Stimulated activated CD8-positive, alpha-beta memory T cell treated with anti-CD3 and anti-CD28 coated beads, Interleukin-15, amount 100 ng/mL, for 1 hour (primary cell): ENCODE measurements at places on chromosomes 3 and 15.
A peak's percentile ranks its signal among the peaks of the same experiment; 100 is the strongest.

DNA sequence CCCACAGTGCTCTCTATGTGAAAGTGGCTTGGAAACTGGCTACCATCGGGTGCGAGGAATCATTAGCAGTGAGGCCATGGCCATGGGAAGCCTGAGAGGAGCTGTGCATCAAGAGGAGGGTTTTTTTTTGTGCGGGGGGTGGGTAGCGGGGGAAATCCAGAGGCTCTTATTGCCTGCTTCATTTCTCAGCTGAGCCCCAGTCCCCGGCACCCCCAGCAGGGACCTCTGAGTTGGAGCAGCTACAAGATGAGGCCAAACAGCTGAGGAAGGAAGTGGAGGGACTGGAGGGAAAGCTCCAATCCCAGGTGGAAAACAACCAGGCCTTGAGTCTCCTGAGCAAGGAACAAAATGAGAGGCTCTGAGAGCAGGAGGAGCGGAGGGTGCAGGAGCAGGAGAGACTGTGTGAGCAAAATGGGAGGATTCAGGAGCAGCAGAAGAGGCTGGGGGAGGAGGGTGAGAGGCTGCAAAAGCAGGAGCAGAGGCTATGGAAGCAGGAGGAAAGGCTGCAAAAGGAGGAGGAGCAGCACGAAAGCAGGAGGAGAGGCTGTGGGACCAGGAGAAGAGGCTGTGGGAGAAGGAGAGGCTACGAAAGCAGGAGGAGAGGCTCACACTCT lies 76.7 kb downstream of the ADAMTS7 start:
- DNase-seq, result no peak

- no peak for DNase-seq
Measured at GRCh38 chr3:164550857-164551256, 527.4 kb downstream of the SI start.

GRCh38 chr15:42392309-42393024 lies 33.2 kb downstream of the CAPN3 start:
- no peak for DNase-seq

- DNase-seq, result no peak
Measured at GRCh38 chr3:60081381-60082095, 1031.7 kb upstream of the CFAP20DC start.

GRCh38 chr3:133941415-133941821 lies 45.7 kb upstream of the RAB6B start:
- DNase-seq, result no peak

GRCh38 chr3:32780735-32781210 lies 37.0 kb upstream of the TRIM71 start:
- no peak for DNase-seq

DNA sequence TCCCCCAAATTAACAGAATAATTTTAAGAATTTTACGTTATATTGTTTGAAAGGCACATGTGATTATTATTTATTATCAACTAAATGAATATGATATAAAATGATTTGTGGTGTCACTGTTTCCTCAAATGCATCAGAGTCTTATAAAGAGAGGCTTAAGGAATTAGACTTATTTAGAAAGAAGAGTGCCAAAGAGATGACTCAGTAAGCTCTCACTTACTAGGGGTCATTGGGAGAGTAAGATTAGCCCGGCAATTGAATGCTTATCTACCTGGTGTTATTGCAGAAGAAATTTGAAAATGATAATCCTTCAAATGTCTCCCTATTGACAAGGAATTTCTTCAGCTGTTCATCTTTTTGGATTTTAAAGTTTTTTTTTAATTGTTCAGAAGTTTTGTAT lies 408.7 kb downstream of the OXSM start:
- no peak for DNase-seq

DNA sequence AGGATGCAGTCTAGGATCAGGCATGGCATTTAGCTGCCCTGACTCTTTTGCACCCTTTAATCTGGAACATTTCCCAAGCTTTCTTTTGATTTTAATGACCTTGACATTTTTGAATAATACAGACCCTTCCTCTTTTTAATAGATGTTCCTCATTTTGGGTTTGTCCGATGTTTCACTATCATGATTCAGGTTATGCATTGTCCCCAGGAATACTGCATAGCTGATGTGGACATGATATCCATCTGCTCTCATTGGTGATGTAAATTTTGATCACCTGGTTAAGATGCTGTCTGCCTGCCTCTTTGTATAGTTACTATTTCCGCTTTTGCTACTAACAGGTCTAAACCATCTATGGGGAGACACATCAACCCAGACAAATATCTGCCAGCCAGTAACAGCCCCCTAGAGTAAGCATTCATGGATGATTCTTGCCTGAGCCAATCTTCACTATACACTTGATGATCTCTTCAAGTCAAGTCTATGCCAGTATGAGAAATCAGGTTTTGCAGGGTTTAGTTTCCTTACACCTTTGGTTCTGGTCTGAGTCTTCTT lies 50.6 kb upstream of the ULK4 start:
- DNase-seq, result no peak

DNA sequence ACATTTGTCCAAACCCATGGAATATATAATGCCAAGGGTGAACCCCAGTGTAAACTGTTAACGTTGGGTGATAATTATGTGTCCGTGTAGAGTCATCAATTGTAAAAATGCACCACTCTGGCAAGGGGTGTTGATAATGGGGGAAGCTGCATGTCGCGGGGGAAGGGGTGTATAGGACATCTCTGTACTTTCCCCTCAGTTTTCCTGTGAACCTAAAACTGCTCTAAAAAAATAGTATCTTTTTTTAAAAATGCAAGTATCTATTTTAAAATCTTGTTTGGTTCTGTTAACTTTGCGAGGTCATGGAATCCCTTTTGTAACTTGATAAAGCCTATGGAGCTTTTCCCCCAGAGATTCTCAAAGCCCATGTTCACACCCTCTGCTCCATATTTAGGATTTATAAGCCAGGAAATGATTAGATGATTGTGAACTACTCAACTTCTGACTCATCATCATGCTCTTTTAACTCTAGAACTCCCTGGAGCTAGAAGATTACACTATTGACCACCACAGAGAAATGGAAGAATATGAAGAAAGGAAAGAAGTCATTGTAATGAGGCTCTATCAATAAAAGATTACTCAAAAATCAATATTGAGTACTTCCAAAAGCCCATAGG lies 56.1 kb upstream of the C3orf49 start:
- DNase-seq, result no peak

- no peak for DNase-seq
Measured at GRCh38 chr15:95417761-95418160, 912.7 kb upstream of the NR2F2 start.

GRCh38 chr15:31511707-31512310 lies 185.2 kb downstream of the KLF13 start:
- DNase-seq, result no peak

- no peak for DNase-seq
Measured at GRCh38 chr15:33908406-33908805, 59.9 kb upstream of the CHRM5 start.

- no peak for DNase-seq
Measured at GRCh38 chr3:64138046-64138445, 87.2 kb downstream of the PRICKLE2 start.

- no peak for DNase-seq
Measured at GRCh38 chr3:119625451-119626153, 27.9 kb downstream of the PLA1A start.

DNA sequence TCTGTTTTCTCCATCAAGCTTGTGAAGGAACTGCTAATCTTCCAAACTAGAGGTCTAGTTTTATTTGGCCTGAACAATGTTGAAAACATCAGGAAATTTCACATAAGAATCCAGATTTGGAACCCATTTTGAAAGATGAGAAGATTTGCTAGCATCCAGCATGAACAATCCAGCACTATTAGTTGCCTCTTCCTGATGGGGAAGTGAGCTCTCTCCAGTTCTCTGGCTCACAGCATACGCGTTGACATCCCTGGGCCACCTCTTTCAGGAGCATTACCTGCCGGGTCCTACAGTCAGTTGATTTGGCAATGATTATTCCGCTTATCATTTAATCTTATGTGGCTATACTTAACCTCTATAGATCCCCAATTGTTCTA lies 10.9 kb downstream of the GPR87 start:
- DNase-seq, result no peak

DNA sequence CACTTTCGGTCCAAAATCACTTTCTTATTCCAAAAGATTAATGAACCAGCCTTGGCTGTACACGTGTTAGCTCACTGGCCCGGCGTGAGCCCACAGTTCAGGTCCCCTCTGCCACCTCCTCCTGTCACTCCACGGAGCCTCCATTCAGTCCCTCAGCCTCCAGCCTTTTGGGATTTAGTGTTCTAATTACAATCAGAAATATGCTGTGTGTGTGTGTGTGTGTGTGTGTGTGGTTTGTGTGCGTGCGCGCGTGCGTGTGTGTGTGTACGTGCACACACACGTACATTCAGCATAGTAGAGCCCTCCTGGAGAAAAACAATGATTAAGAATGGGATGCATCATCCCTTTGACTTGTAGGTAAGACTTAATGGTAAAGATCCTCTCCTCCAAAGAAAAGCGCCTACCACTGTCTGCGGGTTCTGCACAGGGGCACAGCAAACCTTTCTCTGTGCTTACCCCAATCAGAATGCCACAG lies 801 bp downstream of the CA12 start:
- no peak for DNase-seq

GRCh38 chr15:22961762-22962161 lies 18.4 kb downstream of the CYFIP1 start:
- no peak for DNase-seq

- no peak for DNase-seq
Measured at GRCh38 chr15:75834021-75834420, 9.2 kb upstream of the UBE2Q2 start.

GRCh38 chr3:194588741-194589140 lies 44.5 kb downstream of the TMEM44 start:
- DNase-seq, result no peak

- peak; percentile 56 for DNase-seq
Measured at GRCh38 chr3:113744941-113745755, 901 bp downstream of the NAA50 start.

DNA sequence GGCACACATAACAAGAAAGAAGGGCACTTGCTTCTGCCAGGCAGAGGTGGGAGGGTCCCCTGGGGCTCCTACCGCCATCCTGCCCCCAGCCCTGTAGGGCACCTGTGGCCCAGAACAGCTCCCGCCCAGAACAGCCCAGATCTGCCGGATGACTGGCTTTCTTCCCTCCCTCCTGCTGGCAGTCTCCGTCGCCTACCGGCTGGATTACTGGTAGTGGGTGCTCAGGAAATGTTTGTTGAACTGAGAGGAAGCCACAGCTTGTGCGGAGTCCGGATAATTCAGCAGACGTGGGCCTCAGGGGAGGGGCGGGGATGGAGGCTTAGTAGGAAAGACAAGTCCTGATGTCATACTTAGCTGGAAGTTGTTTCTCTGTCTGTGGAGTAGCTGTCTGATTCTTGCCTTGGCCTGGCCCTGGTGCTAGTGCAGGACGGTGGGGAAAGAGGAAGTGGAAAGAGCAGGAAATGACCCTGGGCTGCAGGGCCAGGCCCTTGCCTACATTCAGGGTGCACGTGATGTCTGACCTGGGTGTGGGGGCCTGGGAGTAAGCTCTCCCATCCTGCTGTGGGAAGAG lies 6.7 kb downstream of the CCDC9B start:
- no peak for DNase-seq

DNA sequence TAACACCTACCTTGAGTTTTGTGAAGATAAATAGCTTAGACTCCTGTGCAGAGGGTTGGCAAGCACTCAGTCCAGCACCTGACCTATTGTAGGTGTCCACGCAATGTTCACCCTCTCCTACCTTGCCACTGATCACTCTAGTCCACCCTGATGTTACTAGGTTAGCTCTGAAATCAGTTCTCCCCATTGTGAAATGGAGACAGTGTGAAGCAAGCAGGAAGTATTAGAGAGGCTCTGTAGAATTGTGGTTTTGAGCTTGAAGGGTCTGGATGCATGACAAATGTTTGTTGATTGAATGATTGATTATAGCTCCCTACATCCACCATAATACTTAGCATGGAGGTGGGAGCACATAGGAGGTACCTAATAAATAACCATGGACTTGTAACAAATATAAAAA lies 199.7 kb downstream of the RPLP1 start:
- DNase-seq, result no peak

DNA sequence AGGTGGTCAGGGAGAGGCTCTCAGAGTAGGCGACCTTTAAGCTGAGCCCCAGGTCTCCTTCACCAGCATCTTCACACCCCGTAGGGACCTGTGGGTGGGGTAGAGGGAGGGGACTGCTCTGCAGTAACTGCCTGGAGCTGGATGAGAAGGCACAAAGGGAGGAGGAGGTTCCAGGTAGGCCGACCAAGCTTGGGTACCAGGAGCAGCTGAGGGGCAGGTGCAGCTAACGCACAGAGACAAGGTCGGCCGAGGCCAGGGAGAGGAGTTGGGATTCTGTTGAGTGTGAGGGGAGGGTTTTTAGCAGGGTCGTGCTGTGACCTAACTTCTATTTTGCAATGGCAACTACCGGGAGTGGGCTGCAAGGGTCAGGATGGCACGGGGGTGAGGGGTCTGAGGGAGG lies 5.9 kb upstream of the GRIP2 start:
- no peak for DNase-seq

- no peak for DNase-seq
Measured at GRCh38 chr3:41836360-41837134, 125.4 kb downstream of the ULK4 start.

GRCh38 chr15:97989299-97989698 lies 28.8 kb downstream of the ARRDC4 start:
- DNase-seq, result no peak

- no peak for DNase-seq
Measured at GRCh38 chr15:100211855-100212850, 129.6 kb downstream of the ADAMTS17 start.

GRCh38 chr3:107970993-107971580 lies 119.7 kb downstream of the CD47 start:
- no peak for DNase-seq

DNA sequence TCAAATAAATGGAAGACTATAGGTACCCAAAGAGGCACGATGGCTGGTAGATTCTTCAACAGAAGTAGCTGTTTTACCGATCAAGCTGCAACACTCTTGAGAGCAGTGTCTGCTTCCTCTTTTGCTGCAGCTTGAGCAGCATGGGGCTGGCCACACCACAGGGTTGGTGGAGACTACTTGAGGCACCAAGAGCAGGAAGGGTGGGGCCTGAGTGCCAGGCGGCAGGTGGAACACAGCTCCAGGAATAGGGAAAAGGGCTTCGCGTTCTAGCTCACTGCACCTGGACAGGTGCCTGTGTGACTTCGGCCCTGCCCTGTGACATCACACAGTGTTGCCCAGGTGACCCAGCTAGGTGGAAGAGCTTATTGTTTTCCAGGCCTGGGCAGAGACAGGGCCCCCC lies at the start of gene CCDC33:
TSS of gene CCDC33 (plus strand) at position 365 of the 400 bp plus-strand sequence. CDS start 394 bp downstream, outside the sequence.
- DNase-seq, result no peak

GRCh38 chr15:70259028-70259424 lies 161.3 kb upstream of the TLE3 start:
- DNase-seq, result peak; percentile 14

GRCh38 chr3:24048843-24049242 lies 103.8 kb downstream of the NR1D2 start:
- DNase-seq, result no peak

DNA sequence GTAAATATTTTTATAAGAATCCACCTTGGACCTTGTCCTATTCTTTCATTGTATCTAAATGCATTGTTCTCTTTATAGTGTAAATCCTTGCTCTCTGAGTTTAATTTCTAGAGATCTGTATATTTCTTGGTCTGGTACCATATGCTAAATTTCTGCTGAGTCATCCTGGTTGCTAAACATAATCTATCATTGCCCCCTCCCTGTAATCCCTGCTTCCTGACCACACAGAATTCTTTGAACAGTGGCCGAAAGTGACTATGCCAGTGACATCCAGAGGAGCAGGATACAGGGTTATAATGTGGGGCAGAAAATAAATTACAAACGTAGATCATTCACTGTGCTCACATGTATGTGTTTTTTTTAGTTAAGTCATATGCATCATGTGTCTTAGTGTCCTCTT lies 143.1 kb downstream of the DIPK2A start:
- no peak for DNase-seq
